ENCODE measurements at places on chromosomes 3 and 15.

- no peak for DNase-seq
Measured at GRCh38 chr15:64146041-64146440, 5.5 kb upstream of the SNX22 start.

DNA sequence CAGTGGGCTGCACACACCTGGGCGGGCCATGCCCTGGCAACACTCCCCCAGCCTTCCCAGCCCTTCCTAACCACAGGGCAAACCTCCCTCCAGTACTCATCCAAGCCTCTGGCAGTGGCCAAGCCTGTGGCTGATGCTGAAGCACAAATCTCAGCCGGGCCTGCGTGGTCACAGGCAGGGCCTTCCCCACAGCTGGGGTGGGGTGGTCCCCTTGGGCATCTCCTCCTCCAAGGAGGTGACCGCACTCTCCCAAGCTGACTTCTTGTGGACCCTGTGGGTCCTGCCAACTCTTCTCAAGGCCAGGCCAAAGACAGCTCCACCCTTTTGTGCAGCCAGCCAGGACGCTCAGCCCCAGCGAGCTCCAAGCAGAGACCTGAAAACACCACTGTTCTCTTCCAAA is 21.4 kb downstream of the GRAMD2A start:
- no peak for DNase-seq

DNA sequence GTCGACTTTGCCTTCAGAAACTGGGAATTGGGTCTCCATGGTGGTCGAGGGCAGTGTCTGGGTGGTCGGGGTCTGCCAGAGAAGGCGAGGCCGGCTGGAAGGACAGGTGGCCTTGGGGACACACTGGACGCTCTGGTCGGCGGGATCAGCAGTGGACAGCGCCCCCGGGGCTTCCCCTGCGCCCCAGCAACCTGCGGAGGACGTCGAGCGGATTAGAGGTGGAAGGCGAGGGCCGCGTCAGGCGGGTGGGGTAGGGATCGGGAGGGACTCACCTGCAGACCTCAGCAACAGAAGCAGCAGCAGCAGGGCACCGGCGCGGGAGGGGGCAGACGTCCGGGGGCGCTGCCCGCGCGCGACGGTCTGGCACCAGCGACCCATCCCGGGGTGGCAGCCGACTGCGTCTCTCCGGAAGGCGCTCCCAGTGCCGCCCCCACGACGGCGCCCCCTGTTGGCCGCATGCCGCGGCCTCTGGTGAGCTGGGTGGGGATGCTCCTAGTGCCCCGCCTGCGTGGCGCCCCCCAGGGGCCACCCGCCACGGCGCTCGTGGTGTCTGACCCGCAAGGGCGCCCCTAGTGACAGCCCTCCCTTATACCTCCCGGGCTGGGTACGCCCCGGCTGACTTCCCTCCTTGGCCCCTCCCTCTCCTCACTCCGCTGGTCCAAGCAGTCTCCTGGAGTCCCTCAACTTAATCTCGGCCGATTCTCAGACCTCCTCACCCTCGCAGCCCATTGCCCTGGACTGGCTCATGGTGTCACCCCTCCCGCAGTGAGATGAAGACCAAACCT is at the start of gene PRSS50:
Gene PRSS50 (minus strand): TSS at position 423 of the 785 bp plus-strand sequence. CDS start 45 bp downstream, at position 378.
- no peak for DNase-seq

- no peak for DNase-seq
Measured at GRCh38 chr3:128735884-128736283, 9.9 kb downstream of the RAB7A start.

- no peak for DNase-seq
Measured at GRCh38 chr3:94524102-94524919, 461.4 kb downstream of the NSUN3 start.

- no peak for DNase-seq
Measured at GRCh38 chr3:39848365-39848764, 39.0 kb downstream of the MYRIP start.

- no peak for DNase-seq
Measured at GRCh38 chr15:77823736-77824135, 191.0 kb upstream of the LINGO1 start.

DNA sequence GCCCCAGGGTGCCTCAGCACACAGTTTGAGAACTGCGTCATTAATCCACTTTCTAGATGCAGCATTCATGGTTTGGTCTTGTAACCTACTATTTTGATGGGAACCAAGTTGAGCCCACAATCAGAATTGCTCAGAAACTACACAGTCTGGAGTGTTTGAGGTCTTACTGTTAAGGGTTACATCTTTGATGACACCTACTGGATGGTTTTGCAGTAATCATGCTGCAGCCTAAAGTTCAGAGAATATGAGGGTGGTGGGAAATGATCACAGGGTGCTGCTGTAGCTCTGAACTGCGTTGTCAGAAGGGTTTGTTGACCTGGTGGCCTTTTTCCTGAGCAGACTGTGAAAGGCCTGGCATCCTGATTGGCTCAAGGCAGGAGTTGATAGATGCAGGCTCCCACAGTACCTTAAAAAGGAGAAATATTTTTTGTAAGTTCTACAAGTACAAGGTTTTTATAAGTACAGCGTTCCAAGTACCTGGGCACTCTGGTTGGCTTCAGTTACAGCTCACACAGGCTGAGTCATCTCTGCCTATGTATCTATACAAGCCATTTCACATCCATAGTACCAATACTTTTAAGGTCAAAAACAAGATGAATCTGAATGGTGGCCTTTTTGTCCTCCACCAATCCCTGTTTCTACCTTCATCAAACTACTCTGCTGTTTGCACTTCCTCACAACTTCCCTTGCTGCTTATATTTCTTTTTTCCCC is 60.5 kb upstream of the ACKR4 start:
- DNase-seq = no peak
